Astrocyte of the cerebellum (primary cell): ENCODE measurements at places on chromosomes 6 and 20.
A peak's percentile ranks its signal among the peaks of the same experiment; 100 is the strongest.

DNA sequence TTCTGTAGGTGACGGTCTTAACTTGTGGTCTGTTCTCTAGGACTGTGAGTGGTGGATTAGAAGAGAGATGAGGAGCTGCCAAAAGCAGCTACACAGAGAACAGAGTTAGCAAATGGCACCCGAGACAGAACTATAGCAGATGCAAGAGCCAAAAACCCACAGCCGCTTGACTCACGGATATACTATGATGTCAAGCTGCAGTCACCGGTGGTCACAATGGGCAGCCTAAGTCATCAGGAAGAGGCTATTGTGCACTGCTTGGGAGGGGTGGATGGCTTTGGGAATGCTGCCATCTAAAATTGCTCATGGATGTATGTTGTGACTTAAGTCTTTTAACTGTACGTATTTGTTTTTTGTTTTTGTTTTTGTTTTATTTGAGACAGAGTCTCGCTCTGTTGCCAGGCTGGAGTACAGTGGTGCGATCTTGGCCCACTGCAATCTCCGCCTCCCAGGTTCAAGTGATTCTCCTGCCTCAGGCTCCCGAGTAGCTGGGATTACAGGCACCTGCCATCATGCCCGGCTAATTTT lies at the start of gene GTSF1L:
Gene GTSF1L, minus strand, starts transcription at position 192 of the 528 bp plus-strand sequence. CDS start 308 bp downstream, outside the sequence.
- peak; percentile 46 for DNase-seq

GRCh38 chr6:148157841-148158240 lies 184.8 kb upstream of the SASH1 start:
- DNase-seq = no peak

DNA sequence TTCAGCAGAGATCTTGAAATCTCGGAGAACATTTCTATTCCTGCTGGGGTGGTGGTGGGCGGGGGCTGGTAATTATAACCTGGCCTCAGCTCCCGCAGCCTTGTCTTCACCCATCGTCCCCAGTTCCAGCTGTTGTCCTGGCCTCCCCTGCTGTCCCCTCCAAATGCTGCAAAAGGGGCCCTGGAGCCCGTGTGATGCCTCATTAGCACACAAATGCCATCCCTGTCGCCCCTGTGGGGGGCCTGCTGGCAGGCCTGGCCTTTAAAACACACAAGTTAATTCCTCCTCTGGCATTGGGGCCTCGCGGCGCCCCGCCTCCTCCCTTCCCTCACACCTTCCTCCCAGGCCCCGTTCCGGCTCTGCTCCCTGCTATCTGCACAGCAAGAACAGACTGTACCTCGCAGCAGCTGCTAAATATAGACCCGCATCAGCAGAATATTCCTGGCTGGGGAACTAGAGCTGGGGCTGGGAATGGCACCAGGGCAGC lies 85.7 kb downstream of the CDH22 start:
- DNase-seq = no peak

DNA sequence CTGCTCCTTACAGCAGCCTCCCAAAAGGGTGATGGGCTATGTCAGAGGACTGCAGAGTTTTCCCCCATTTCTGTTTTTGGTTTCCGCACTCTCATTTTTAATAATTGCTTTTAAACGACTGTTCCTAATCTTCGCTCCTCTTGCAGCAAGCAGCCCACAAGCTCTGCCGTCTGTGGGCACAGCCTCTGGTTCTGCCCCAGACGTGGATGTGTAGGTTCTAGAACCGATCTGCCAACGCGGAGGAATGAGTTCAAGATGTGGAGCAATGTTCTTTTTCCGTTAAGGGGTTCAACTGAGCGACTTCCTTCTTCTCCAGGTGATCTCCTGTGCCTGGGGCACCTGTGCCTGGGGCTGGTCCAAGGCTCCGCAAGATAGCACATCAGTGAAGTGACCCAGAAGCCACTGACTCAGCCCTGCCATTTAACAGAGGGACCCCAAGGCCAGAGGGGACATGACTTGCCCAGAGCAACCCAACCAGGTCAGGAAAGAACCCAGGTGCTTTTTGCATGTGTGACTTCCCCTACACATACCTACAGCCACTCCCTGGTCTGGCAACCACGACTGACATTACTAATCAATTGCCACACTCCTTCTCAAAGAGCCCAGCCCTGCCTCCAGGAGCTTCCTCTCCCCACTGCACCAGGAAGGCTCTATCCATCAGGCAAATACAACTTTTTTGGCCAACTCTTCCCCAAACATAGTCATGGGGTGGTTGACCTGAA lies 22.7 kb downstream of the PMEPA1 start:
- DNase-seq = no peak

GRCh38 chr6:1027795-1028569 lies 283.9 kb upstream of the FOXQ1 start:
- no peak for DNase-seq

DNA sequence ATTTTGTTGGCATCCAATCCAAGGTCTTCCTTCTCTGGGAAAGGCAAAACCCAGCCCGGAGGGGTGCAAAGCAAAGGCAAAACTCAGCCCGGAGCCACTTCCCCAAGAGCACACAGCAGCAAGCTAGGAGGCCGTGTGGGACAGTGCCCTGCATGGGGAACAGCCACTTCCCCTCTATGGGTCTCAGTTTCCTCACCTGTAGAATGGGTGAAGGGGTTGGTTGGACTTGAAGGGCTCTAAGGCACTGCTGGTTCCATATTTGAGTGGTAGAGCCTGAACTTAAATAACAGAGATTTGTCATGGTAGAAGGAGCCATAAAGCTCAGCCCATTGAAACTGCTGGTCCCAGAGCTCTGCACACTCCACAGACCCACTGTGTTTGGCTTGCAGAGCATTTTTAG lies 51.3 kb upstream of the CCDC167 start:
- DNase-seq = no peak

DNA sequence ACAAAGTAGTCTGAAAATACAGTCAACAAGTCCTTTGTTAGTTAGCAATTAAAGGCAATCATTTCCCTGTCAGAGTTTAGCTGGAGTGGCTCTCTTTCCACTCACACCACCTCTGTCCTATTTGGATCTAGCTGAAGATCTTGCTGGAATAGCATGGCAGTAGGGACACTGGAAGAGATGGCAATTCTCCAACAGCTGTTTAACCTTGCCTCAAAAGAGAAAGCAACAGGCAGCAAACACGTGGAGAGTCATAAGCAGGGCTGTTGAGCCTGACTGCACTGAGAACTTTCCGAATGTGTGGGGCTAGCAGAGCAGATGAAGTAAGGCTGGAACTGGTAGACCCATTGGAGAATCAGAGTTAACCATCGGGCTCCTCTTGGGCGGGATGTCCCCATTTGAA lies 38.0 kb upstream of the PRSS35 start:
- DNase-seq = peak; percentile 4

DNA sequence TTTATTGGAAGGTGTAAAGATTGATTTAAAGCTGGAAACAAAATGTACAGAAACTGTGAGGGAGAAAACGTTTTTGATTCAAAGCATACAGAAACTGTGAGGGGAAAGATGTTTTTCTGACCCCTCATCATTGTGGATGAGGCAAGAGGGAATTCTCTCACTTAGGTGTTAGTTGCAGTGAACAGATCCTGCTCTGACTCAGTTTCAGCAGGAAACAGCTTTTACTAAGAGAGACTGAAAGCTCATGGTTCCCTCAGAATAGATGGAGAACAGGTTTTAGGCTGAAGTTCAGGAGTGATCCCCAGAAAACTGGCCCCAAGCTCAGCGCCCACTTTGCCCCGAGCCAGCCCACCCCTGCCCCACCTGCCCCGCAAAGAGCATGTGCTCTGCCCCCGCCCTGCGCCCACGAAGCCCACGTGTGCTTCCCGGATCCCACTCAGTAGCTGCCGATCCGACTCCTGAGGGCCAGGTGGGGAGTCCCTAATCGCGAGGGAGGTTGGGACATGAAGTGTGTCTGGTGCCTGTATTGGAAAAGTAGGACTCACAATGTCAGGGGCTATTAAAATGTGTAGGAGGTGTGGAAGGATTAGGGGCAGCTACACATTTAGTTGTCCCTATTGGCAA lies 41.2 kb downstream of the DUSP22 start:
- DNase-seq = no peak

GRCh38 chr20:4613718-4614620 lies 107.7 kb upstream of the PRND start:
- DNase-seq = peak; percentile 90

GRCh38 chr6:110357664-110358552 lies at the start of gene METTL24:
Gene METTL24, minus strand, starts transcription at chr6:110358349. Its CDS starts 77 bp downstream, at chr6:110358272.
- DNase-seq = no peak

- DNase-seq = no peak
Observed at GRCh38 chr6:753486-753885, 60.5 kb upstream of the EXOC2 start.

GRCh38 chr6:38337819-38338465 lies 301.8 kb downstream of the BTBD9 start:
- DNase-seq = no peak

DNA sequence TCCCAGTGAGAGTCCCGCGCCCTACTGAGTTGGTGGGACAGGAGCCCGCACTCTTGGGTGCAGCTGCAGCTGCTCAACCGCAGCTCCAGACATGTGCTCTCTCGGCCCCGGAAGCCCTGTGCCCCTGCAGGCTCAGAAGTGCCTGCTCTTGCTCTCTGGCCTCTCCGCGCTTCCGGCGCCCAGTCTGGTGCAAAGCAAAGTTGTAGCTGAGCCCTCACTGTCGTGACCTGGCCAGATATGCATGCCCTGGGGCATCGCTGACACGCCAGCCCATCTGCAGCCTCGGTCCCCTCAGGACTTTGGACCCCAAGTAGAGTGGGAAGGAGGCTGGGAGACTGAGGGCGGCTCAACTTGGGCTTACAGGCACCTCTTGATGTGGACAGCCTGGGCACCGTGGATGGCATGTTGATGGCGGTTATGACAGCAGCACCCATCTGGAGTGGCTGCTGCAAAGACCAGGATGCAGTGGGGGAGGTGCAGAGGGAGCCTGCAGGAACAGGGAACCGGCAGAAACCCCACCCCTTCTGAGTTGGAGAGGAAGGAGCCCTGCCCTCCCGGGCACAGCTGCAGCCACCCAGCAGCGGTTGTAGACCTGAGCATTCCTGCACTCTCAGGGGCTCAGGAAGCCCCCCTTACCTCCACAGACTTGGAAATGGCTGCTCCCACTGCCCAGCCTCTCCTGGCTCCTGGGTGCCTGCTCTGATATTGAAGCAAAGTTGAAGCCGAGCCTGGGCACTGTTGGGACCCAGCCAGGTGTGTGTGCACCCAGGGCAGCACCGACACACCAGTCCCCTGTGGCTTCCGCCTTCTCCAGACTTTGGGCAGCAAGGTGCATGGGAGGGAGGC lies 462.6 kb downstream of the TBC1D32 start:
- no peak for DNase-seq

GRCh38 chr20:58143531-58143930 lies 84.9 kb downstream of the ANKRD60 start:
- DNase-seq = no peak

- peak; percentile 97 for DNase-seq
Observed at GRCh38 chr6:13762611-13763441, 51.2 kb upstream of the RANBP9 start.

GRCh38 chr6:129342796-129343195 lies 367.2 kb downstream of the ARHGAP18 start:
- DNase-seq = no peak

DNA sequence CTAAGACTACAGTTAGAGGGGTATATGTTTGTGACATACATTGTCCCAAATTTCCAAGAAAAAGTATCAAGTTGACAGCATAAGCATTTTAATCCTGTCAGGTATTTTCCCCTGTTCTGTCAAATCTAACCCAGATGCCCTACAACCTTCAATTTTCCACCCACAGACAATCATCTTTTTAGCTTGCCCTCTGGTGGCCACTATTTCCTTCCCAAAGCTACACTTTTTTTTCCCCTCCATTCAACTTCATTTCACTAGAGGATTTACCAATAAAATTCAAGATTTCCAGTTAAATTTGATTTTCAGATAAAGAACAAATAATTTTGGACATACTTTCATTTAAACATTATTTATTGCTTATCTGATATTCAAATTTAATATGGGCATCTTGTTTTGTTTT lies 286.6 kb downstream of the TENT5A start:
- DNase-seq = no peak

- no peak for DNase-seq
Observed at GRCh38 chr20:34537651-34538050, 20.9 kb upstream of the MAP1LC3A start.

- no peak for DNase-seq
Observed at GRCh38 chr20:19129976-19130612, 82.3 kb upstream of the SLC24A3 start.

DNA sequence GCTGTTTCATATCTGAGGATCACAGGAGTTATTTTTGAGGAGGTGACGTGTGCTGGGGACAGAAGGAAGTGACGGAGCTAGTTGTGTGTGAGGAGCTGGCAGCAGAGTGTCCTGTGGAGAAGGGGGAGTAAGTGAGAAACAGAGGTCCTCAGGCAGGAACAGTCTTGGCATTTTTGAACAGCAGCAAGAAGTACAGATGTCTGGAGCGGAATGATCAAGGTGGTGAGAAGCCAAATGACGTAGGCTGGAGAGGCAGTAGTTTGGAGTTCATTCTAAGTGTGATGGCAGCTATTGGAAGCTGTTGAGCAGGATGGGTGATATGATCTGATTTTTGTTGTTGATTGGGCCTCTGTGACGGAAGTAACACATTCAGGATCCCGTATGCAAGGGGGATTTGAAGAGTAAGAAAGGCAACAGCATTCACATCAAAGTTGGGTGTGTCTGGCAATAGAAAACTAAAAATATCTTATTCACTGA lies 52.3 kb downstream of the SOBP start:
- DNase-seq = no peak

DNA sequence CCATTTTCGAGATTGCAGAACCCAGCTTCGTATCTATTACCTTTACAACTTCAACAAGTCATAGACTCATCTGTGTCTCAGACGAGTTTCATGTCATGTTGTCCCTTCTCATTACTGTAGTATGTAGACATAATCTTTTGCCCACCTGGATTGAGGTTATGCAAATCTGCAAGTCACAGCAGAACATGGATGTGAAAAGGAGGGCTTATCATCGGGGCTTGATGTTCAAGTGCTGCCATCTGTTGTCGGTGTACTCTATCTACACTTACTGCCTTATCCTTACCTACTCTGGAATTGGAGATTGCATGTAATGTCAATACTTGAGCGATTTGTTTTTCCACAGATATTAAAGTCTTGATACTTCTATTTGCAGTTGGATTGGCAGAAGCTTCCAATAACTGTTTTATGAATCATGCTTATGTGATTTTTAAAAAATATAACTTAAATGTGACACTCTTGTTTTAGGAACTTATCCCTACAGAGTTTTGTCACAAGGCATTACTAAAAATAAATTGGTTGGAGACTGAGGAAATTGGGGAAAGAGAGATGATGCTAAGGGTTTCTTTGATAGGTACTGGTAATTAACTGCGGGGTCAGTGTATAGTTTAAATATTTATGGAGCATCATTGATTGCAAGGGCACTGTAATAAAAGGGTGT lies 3.0 kb upstream of the GOPC start:
- DNase-seq = peak; percentile 76

DNA sequence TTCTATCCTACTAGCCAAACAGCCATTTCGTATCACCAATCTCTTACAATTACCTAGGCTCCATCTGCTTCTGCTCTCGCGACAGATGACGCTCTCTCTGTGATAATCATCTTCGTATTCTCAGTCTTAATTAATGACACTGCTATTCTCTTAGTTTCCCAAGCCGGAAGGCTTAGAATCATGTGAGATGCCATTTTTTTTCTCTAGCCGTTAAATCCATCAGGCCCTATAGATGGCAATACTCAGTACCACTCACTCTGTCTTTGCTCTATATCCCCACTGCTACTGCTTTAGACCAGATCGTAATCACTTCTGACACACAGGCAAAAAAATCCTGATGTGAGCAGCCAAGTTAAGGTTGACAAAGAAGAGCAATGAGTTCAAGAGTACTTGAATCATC lies 2.1 kb upstream of the THEMIS start:
- no peak for DNase-seq

GRCh38 chr6:15413466-15414234 lies 167.8 kb downstream of the JARID2 start:
- DNase-seq = peak; percentile 49
